ENCODE measurements at places on chromosomes 1 and 21. TPM values are rescaled to one million over a fixed set of nuclear protein-coding genes. Genes with fewer than 3 reads are reported as not detected.

The KDM5B gene
- 33.5 TPM for polyA plus RNA-seq

The NBPF4 gene
- polyA plus RNA-seq = not detected

The ANKRD65 gene
- 1.9 TPM for polyA plus RNA-seq

The ARTN gene
- 0.06 TPM for polyA plus RNA-seq

The C8A gene
- polyA plus RNA-seq = not detected

The ABCG1 gene
- 0.12 TPM for polyA plus RNA-seq

The AIDA gene
- 106 TPM for polyA plus RNA-seq

The KCNJ9 gene
- polyA plus RNA-seq = not detected

The LMOD1 gene
- 74.9 TPM for polyA plus RNA-seq

The HSD3B2 gene
- polyA plus RNA-seq = not detected

The ANXA9 gene
- polyA plus RNA-seq = 0.03 TPM

DNA sequence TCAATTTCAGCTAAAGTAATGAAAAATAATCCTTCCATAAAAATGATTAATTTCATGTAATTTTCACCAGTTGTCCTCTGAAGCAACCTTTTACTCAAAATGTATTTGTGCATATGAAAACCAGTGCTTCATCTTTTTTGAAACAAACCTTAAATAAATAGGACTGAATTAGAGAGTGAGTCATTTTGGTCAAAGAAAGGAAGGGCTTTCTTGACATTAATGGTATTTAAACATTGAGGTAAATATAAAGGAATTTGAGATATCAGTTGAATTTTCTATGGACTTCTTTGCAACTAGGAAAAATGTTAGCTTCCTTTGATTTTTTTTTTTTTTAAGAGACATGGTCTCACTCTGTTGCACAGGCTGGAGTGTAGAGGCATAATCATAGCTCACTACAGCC, 38.7 kb downstream of the SNX7 start:
- DNase-seq = no peak

- no peak for DNase-seq
Observed at GRCh38 chr1:221644145-221644448, 97.8 kb downstream of the DUSP10 start.

- no peak for DNase-seq
Observed at GRCh38 chr1:12690156-12690555, 25.8 kb upstream of the AADACL3 start.

GRCh38 chr1:98870959-98871903, 133.4 kb downstream of the PLPPR5 start:
- peak; percentile 5 for DNase-seq

- DNase-seq = no peak
Observed at GRCh38 chr1:40245686-40246085, 2.1 kb upstream of the TMCO2 start.

DNA sequence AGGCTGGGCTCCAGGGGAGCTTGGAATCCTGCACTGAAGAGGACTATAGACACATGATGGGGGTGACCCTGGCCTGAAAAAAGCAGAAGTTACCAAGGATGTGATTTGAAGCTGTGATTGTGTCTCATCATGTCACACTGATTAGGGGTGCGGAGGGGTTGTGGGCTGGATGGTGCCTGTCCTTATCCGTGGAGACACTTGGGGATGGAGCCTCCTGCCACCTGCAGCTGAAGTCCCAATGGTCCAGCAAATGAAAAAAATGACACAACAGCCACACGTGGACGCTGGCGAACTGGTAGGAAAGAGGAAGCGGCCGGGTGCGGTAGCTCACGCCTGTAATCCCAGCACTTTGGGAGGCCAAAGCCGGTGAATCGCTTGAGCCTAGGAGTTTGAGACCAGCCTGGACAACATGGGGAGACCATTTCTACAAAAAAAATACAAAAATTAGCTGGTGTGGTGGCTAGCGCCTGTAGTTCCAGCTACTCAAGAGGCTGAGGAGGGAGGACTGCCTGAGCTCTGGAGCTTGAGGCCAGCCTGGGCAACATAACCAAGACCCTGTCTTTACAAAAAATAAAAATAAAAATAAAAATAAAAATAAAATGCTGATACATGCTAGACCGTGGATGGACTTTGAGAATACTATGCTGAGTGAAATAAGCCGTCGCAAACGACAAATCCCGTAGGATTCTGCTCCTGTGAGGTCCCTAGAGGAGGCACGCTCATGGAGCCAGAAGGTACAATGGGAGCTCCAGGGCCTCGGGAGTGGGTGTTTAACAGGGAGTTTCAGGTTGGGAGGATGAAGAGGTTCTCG, 838 bp upstream of the IBA57 start:
- DNase-seq = no peak

DNA sequence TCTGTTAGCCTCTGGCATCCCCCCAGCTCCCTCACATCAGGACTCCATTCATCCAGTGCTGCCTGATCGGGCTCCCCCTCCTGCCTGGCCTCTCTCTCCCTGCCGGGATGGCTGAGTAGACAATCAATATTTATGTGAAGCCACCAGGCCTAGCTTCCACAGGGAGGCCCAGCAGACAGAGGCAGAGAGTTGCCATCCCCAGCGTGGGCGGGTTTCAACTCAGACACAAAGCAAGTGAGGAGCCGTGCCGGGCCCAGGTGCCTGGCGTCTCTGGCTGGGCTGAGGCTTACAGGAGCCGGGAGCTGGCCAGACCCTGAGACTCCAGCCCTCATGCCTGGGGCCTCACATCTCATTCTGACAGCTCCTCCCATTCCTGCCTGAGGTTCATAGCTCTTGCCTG, 34.5 kb upstream of the ATP2B4 start:
- peak; percentile 59 for DNase-seq

- no peak for DNase-seq
Observed at GRCh38 chr1:230144758-230145504, 77.9 kb downstream of the GALNT2 start.

GRCh38 chr1:224378855-224379631, 22.4 kb downstream of the CNIH4 start:
- DNase-seq = no peak

DNA sequence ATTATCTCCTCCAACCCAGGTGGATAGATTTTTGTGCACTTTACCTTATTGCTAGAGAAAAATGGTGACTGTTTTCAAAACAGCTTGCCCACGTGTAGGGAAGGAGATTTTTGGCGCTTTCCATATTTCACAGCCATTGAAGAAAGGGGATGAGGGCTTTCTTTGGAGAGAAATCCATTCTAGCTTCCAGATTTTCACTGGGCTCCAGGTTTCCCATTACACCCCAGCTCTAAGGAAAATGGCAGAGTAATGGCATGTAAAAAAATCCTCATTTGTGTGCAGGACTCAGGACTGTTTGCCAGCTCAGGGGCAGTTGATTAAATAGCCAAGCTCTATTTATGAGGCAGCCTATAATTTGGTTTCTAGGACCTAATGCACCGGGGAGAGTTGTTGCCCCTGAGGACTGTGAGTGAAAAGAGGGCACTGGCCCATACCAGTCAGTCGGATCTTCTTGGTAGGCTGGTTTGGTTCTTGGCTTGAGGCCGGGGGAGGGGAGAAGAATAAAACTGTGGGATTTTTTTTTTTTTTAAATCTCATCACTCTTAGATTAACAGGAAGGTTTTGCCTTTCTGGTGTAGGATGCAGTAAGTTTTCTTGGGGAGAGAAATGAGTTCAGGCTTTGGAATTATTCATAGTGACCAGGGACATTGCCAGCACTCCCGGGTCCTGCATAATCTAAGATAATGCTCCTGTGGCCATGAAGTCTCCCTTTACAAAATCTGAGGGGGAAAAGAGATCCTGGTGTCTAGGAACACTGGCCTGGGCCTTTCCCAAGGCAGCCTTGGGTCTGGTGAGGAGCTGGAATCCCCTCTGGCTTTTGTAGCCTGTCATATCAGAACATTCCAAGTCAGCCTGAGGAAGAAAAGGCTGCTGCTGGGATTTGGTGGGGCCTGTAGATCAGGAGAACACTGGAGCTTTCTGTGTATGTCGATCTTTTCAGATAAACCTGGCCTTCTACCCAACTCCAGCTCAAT, 1.9 kb upstream of the ARID1A start:
- no peak for DNase-seq

DNA sequence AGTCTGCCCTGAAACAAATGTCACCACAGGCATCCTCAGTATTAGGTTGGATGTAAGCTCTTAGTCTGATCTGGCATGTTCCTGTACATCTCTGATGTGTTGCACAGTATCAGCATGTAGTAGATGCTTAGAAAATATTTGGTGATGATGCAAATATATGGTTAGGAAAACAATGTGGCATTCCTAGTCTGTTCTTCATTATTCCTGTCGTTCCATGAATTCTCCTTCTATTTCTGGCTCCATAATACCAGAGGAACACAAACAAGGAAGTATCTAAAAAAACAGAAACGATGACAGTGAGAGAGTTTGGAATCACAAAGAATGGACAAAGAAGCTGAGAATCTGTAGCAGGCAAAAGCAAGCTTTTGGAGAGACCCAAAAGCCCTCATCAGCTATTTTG, 236.6 kb downstream of the HHAT start:
- DNase-seq = no peak

- DNase-seq = no peak
Observed at GRCh38 chr1:60569189-60569588, 495.6 kb upstream of the C1orf87 start.

- peak; percentile 23 for DNase-seq
Observed at GRCh38 chr21:41901099-41901498, 22.0 kb upstream of the PRDM15 start.

DNA sequence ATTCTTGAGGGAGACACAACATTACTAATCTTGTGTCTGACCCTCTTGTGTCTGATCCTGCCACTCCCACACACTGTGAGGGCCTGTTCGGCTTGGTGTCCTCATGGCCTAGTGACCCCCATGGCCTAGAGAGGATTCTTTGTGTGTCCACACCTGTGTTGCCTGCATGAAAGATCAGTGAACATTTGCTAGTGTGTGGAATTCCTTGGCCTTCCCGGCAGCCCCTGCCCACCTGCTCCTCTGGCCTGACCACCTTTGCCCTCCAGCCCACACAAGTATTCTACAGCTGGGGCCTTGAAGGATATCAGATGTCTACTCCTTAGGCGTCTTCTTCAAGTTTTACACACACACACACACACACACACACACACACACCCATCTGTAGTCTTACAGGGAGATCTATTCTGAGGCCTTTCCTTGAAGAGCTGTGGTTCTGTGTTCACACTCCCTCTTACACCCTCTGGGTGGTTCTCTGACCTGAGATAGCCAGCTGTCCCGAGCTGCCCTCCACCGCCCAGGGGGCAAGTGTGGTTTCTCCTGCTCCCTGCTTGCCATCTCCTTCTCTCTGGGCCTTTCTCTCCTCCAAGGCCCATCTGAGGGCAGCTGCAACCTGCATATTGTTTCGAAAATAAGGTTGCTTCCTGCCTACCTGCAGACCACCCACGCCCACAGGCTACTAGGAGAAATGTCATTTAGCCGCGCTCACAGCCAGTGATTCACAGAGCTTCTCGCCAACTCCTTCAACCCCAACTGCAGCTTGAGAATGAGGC, 45.4 kb downstream of the CD247 start:
- no peak for DNase-seq

GRCh38 chr1:102640312-102640711, 468.0 kb downstream of the COL11A1 start:
- no peak for DNase-seq

- DNase-seq = no peak
Observed at GRCh38 chr1:154442006-154442740, 37.0 kb downstream of the IL6R start.

GRCh38 chr1:215287362-215287761, 204.8 kb downstream of the KCNK2 start:
- no peak for DNase-seq

DNA sequence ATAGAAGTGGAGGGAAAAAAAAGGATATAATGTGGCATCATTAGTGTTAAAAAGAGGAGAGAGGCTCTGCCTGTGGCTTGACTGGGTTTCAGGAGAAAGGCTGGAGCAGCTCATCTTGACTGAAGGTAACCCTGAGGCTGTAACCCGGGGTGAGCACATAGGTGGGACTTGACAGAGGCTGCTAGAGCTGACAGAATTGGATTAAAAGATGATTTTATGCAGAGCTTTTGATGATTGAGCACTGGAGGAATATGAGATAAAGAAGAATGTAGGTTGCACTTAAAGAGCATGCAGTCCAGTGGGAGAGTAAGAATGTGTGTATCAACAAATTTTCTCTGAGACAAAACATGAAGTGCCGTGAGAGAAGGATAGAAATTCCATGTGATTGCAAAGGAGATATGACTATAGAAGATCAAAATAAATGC, 17.3 kb downstream of the LAMC1 start:
- DNase-seq = no peak

DNA sequence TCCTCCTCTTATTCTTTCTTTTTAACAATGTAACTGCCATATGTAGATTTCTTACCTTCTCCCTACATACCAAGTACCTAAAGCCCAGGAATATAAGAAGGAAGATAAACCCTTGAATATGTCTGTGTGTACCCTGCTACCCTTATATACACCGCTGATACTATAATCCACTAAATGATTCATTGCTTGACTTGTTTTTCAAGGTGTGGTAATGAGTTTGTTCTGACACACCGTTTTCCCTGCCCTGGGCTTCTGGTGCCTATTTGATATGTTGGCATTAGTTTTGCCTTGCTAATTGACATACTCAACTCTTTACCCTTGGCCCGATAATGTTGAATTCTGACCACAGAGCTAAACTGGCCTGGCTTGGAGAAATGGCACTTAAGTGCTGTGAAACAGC, 64.3 kb downstream of the IL23R start:
- no peak for DNase-seq

DNA sequence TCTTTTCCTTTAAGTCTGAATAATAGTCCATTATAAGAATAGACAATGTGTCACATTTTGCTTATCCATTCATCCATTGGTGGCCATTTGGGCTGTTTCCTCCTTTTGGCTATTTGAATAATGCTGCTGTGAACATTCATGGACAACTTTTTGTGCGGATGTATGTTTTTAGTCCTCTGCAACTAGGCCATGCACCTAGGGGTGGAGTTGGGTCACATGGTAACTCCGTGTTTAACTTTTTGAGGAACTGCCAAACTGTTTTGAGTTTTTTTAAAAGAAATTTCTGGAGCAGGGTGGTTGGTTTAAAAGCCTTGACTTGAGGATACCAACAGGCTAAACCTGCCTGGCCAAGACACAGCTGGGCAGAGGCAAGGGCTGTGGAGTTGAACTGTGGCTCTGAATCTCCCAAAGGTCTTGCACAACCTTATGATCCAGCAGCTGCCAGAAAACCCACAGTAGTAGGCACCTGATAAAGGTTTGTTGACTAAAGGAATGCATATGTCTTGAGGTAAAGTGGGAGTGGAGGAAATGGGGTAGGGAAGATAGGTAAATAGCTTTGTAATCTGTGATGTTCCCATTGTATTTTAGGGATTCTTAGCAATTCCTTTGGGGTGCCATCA, 5.6 kb upstream of the RPTN start:
- no peak for DNase-seq

DNA sequence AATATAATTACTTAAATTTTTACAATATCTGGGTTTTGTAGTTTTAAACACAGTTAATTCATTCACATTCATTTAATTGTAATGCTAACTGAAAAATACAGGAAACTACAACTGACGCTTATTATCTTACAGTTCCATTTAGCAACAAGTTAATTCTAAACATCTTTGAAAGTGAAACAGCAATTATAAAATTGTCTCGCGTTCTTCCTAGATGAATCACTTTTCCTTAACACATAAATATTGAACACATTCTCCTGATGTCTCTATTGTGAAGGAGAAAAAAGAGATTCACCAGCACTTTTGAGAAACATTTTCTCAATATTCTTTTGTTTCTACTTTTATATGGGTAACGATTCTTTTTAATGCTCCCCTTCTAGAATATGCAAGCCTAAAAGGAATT, 6.4 kb downstream of the PTGFR start:
- no peak for DNase-seq

- peak; percentile 81 for DNase-seq
Observed at GRCh38 chr21:46065215-46065913, 32.5 kb upstream of the COL6A2 start.

GRCh38 chr1:201326710-201327109, 43.4 kb downstream of the PKP1 start:
- no peak for DNase-seq
